ENCODE measurements at places on chromosomes 2 and 18.

DNA sequence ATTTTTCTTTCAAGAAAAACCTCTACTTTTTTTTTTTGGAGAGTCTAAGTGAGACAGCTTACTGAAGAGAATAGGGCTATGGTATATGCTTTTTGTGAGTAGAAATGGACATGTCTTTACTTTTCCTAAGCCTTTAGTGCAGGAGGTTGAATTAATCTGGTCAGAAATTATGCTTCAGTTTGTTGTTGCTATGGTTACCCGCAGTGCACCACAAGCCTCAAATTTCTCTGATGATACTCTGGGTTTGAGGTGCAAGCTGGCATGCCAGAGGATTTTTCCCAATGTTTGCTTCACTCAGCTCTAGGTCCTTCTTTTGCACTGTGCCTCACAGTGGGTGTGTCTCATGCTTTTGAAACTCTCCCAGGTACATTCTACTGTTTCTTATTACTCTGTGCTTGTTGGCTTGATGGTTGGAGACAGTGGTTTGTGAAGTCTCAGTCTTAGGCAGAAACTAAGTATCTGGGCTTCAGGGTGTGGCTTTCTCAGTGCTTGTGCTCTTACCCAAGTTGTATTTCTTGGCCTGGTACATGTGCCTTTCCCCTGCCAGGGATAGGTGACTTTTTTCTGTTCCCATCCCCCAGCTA is 278.3 kb downstream of the RBM43 start:
- no peak for DNase-seq

- no peak for DNase-seq
Observed at GRCh38 chr2:150371044-150371818, 116.2 kb downstream of the RND3 start.

DNA sequence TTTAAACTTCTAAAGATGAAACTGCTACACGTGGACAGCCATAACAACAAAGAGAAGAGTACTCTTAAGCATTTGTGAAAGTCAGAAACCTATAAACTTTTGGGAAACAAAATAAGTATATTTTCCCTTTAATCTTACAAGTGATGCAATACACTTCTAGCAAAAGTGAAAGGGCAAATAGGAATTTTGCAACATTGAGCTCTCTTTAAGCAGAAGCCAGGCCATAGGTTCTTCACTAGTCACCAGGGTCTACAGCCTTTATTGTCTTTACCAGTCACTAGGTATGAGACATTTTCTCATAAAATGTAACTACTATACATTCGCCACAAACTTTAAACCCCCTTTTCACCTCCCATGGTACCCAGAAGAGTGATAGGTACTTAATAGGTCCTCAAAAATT is 37.5 kb downstream of the SCN1A start:
- no peak for DNase-seq

GRCh38 chr2:905833-906140 is 44.9 kb upstream of the SNTG2 start:
- DNase-seq, result no peak

GRCh38 chr2:189163889-189164288 is 15.7 kb downstream of the COL5A2 start:
- no peak for DNase-seq

DNA sequence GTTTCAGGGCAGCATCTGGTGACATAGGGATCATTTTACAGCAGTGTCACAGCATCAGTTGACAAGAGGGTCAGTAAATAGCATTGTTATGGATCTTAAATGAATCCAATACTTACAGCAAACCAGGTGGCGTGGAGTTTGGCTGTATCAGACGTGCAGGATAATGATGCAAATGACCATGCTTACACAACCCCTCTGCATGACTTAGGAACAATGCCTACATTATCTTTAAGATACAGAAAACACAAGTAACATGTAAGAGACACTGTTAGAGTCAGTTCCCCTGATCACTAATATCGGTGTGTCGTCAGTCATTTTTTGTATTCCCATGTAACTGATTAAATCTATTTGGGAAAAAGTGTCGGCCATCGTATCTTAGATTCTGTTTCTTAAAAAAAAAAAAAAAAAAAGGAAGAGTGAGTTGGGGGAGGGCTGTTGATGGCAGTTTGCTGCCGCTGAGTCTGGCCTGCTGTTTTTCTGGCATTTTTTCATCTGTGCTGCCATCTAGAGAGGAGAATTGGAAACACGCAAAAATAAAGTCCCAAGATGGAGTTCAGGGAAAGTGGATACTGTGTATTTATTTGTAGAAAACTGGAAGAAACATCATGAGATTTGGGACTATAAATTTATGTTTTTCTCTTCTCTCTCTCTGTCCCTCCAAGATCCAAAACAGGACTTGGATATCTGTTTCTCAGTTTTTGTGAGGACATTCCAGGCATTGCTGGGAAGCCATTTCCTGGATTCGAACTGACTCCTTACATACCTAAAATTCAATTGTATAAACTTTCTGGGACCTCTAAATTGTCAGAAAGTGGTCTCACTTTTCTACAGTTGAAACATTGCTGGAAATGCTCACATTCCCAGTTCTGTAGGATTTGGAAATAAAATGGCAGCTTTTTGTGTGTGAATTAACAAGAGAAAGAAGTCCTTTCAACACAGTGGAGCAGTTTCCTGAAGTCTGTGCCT is 60.3 kb upstream of the AGPS start:
- DNase-seq, result no peak

DNA sequence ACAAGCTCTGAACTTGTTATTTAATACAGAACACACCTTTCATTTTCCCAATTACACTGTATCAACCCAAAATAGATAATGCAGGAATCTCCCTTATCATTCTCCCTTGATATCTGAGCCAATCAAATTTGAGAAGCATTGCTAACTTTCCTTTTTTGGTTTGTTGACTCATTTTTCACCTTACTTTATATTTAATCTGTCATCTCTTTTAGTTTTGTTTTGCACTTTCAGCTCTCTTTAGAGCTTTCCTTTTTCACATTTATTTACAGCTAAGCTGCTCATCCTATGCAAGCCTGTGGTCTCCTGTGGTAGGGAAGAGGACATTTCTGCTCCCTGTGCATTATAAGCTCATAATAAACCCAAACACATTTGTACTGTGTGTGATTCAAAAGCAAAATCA is 50.1 kb downstream of the ITGAV start:
- DNase-seq, result no peak
